ENCODE measurements at places on chromosomes 16 and 17. TPM values are rescaled to one million over a fixed set of nuclear protein-coding genes. Genes with fewer than 3 reads are reported as not detected.

GRCh38 chr17:62048262-62048661 is 16.8 kb downstream of the MED13 start:
- DNase-seq = no peak

- DNase-seq = no peak
Observed at GRCh38 chr17:64938290-64938689, 19.0 kb upstream of the LRRC37A3 start.

- no peak for DNase-seq
Observed at GRCh38 chr17:41518031-41518430, 659 bp downstream of the KRT15 start.

DNA sequence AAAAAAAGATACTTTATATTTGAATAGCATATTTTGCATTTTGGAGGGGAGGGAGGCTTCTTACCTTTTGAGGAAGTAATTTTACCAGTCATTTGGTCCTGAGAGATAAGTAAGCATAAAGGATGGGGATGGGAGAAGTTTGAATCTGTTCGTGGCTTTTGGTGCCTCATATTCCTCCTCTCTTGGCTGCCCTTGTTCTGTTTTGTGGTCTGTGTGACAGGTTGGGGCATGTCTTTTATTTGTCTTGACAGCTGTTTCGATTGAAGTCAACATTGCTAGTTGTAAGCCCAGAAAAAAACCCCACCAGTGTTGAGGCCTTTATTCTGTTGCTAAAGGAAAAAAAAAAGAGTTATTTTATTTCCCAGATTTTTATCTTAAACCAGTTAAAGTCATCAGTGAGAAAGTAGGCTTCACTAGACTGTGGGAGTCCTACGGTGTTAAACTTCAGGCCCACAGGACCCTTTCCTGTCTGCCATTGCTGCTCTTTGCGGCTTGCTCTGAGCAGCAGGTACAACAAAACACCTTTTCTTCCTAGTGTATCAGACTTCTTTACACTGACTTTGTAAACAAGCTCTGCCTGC is 11.4 kb downstream of the SLC7A6 start:
- no peak for DNase-seq

DNA sequence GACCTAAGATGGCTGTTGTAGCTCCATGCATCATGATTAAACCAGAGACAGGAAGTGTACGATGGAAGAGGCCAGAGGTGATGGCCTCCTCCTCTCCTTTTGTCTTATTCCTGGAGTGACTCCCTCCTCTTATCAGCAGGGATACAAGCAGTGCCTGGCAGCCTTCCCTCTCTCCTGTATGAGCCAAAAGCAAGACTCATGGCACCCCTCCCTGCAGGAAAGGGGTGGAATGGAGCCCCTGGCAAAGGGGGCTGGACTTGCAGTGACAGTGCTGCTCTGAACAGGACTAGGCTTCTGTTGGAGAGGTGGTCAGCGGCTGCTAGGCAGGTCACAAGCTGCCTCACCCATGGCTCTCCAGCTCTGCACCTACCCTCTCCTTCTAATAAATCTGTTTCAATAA is 8.4 kb downstream of the TXNL4B start:
- no peak for DNase-seq

DNA sequence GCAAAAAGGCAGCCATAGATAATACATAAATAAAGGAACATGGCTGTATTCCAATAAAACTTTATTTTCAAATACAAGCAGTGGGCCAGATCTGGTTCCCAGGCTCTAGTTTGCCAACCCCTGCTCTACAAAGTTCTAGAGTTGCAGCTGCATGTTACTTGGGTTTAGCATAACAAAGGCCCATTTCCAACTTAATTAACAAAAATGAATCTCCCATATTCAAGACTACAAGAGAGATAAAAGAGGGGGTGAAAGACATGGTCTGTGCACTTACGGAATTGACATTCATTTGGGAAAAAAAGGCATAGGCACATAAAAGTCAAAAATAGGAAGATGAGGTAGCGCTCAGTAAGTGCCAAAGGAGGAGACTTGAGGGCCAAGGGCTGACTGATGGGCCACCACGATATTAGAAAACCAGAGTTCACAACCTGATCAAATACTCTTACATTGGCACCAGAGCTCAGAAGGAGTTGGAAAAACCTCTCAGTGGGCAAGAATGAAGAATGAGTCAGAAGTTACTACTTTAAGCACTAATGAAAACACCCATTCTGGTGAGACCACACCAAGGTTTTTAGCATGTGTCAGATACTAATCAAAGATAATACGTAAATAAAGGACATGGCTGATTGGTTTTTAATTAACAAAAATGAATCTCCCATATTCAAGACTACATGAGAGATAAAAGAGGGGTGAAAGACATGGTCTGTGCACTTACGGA is 164.0 kb downstream of the VPS53 start:
- no peak for DNase-seq

DNA sequence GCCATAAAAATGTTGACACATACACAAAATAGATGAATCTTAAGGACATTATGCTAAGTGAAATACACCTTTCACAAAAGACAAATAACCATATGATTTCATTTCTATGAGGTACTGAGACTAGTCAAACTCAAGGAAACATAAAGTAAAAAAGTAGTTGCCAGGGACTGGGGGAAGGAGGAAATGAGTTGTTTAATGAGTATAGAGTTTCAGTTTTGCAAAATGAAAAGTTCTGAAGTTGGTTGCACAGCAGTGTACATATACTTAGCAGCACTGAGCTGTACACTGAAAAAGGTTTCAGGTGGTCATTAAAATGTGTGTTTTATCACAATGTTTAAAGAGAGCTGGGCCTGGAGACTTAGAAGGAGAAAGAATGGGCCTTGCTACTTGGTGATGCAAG is 4.7 kb upstream of the SLC13A2 start:
- no peak for DNase-seq

- peak; percentile 68 for DNase-seq
Observed at GRCh38 chr17:32519228-32520103, 32.7 kb downstream of the CDK5R1 start.

The G6PC1 gene
- polyA plus RNA-seq = not detected

Data from muscle of back (tissue), 13 donors.